ENCODE measurements at places on chromosomes 1 and 21.

- DNase-seq, result no peak
These were observed 20.0 kb upstream of the JUN start for GRCh38 chr1:58803858-58804257.

- no peak for DNase-seq
These were observed 19.8 kb downstream of the SH3BGR start for GRCh38 chr21:39471598-39471997.

GRCh38 chr1:241799416-241799815 lies 48.6 kb upstream of the EXO1 start:
- no peak for DNase-seq

GRCh38 chr1:201517631-201518030 lies 10.7 kb upstream of the CSRP1 start:
- no peak for DNase-seq

DNA sequence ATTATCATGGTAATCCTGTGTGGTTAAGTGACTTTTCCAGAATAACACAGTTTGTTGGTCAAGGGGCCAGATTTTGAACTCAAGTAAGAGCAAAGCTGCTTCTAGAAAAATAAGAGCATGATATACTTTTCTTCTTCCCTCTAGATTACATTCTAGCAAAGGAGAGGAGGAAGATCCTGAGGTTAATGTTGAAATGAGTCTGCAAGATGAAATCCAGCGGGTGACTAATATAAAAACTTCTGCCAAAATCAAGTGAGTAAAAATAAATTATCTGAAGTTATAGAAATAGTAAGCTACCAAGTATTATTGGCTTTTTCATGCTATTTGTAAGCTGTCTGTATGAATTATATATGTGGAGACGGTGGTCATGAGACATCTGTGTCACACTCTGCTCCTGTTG lies 12.8 kb downstream of the WDR3 start:
- no peak for DNase-seq

- DNase-seq, result no peak
These were observed 128.3 kb downstream of the TMEM53 start for GRCh38 chr1:44545961-44546360.

- no peak for DNase-seq
These were observed 55.5 kb upstream of the EPS8L3 start for GRCh38 chr1:109818988-109819764.

DNA sequence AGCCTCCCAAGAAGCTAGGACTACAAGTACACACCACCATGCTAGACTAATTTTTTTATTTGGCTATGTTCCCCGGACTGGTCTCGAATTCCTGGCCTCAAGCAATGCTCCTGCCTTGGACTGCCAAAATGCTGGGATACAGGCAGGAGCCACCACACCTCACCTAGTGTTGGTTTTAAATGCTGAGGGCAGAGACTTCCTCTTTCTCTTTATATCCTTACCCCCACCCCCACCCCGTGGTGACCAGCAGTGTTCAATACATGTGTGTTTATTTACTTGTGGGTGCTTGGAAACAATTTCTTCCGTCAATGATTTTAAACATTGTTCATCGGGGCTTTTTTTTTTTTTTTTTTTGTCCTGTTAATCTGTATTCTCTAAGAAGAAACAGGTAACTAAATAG lies 158.9 kb downstream of the ZBTB18 start:
- DNase-seq, result no peak

- DNase-seq, result peak; percentile 82
These were observed at the start of gene GNPAT for GRCh38 chr1:231240883-231241735. TSS of gene GNPAT (plus strand) at chr1:231241212. CDS start at chr1:231241379, 167 bp downstream.

GRCh38 chr1:20008391-20008841 lies 29.0 kb upstream of the PLA2G2A start:
- DNase-seq, result no peak

DNA sequence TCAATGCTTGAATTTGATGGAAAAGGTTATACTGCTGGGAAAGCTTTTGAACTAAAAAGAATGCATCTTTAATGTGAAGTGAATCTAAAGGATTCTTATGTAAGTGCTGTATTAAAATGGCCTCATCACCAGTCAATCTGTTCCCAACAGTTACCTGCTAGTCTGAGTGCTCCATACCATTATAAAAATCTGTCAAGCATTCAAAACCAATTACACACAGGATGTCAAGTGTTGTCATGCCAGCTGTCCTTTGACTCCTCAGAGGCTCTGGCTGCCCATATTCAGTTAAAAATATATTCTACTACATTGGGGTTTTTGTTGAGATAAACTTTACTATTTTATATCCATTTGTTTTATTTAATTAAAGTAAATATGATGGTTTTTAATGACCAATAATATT lies 1587.7 kb downstream of the AMY1C start:
- no peak for DNase-seq

- peak; percentile 37 for DNase-seq
These were observed 18.3 kb upstream of the ARID1A start for GRCh38 chr1:26677306-26678115.

- no peak for DNase-seq
These were observed 321.3 kb downstream of the CAMTA1 start for GRCh38 chr1:7106442-7107108.

GRCh38 chr1:234241941-234242490 lies 131.2 kb upstream of the COA6 start:
- no peak for DNase-seq

DNA sequence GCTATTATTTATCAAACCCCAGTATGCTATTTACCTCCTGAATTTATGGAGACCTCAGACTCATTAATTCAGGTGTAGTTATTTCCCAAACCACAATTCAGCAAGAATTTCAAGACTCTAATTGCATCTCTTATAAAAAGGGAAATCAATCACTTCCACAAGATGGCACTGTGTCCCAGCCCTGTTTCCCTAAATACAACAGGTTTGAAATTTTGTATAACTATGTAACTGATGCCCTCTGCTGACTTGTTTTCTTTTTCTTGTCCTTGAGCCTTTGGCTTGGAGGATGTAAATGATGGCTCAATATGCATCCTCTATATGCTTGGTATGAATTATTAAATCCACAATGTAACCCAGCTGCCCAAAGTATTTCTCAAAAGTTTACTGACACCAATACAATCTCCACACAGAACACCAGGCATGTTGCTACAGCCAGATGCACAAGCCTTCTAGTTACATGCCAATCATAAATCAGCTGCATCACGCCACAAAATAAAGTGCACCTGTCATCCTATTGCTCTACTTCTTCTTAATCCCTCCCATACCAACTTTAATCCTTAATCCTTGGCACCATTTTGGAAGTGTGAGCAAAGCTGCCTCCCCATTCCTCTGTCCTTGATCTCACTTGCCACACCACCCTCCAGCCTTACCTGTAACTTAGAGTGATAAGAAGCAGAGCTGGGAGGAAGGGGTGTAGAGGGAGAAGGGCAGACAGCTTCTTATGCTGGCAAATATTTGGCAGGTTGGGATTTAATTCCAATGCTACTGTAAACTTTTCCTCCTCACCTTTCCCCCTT lies 9.0 kb downstream of the C1orf105 start:
- DNase-seq, result no peak

- DNase-seq, result no peak
These were observed 85.2 kb downstream of the TBX19 start for GRCh38 chr1:168365719-168366479.

- no peak for DNase-seq
These were observed 23.2 kb upstream of the PLCH2 start for GRCh38 chr1:2452932-2453315.

DNA sequence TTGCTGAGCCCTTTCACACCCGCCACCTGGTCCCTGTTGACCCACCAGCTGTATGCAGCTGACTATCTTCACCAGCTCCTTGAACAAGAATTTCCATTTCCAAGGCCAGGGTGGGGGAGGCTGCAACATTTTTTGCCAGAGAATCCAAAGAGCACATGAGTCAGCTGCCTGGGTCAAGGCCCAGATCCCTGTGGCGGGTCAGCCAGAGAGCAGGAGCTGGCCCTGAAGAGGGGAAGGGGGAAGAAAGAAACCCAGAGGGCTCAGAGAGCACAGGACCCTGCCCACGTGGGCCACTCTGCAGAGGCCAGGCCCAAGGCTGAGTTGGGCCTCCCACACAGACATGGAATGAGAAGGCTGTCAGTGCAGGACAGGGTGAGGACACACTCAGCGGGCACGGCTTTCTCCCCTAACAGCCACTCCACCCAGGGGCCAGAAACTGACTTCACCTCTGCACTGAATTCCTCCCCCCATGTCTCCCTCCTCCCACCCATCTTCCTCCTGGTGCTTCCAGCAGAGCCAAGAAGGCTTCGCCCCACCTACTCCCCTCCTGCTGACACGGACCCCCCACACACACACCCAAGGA lies 28.9 kb downstream of the S100A6 start:
- no peak for DNase-seq

- DNase-seq, result no peak
These were observed 6.2 kb downstream of the KCNA3 start for GRCh38 chr1:110668549-110668948.

DNA sequence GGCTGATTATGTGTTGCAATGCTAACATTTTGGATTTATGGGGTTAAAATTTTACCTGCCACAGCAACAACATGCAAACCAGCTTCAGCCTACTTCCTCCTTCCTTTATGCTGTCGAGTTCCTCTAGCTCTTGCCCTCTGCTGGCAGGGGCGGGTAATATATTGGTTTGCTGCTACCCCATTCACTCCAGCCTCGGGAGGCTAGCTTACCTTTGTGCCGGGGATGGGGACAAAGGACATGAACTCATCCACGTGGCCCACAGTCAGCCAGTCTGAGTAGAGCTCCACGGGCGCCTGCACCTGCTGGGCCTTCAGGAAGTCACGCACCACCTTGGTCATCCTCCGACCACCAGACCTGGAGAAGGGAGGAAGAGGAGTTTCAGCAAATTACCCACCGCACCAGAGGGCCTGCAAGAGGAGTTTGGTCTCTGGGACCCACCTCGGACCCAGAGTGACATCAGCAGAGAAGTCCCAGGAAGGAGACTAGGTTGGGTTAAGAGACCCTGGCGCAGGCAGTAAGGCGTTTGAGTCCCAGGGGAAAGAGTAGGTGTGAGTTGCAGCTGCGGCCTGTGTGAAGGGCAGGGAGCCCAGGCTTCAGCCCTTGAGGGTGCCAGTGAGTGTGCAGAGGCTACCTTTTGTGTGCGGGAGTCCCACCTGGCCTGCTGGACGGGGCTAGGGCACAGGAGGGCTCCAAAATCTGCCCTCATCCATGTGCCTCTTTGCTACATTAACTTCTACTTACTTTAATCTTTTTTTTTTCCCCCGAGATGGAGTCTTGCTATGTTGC lies 21.8 kb upstream of the SDHB start:
- no peak for DNase-seq

- no peak for DNase-seq
These were observed 52.4 kb upstream of the H6PD start for GRCh38 chr1:9181990-9182783.

GRCh38 chr1:150180474-150180873 lies 30.8 kb downstream of the PLEKHO1 start:
- DNase-seq, result no peak

- DNase-seq, result no peak
These were observed 2.9 kb upstream of the RCAN1 start for GRCh38 chr21:34617753-34618339.

DNA sequence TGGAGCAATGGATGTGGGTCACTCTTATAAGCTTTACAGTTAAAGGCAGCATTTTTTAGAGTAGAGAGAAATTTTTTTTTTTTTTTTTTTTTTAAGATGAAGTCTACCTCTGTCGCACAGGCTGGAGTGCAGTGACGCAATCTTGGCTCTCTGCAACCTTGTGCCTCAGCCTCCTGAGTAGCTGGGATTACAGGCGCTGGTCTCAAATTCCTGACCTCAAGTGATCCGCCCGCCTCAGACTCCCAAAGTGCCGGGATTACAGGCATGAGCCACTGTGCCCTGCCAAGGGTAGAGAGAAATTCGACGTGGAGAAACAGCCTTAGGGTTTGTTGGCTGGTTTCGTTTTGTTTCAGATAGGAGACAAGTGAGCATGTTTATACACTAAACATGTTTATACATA lies 594.2 kb upstream of the ADAMTS5 start:
- DNase-seq, result no peak

- no peak for DNase-seq
These were observed 3.1 kb upstream of the TXNIP start for GRCh38 chr1:145999321-146000024.

GRCh38 chr1:67489643-67490042 lies 59.4 kb upstream of the SERBP1 start:
- DNase-seq, result peak; percentile 20

- no peak for DNase-seq
These were observed 6.2 kb downstream of the AHDC1 start for GRCh38 chr1:27597516-27598294.

- no peak for DNase-seq
These were observed 104.8 kb downstream of the RERE start for GRCh38 chr1:8712413-8713231.

DNA sequence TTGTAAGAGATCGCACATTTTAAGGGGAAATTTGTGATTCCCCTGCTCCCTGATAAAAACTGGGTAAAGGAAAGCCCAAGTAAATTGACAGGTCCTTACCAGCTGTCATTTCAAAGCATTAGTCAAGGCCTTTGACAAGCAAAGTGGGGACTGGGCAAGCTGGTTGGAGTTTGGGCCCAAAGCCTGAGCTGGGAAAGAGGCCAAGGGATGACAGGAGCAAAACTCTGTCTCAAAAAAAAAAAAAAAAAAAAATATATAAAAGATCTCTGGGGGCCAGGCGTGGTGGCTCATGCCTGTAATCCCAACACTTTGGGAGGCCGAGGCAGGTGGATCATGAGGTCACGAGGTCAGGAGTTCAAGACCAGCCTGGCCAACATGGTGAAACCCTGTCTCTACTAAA lies 36.9 kb downstream of the SLC2A1 start:
- DNase-seq, result no peak

DNA sequence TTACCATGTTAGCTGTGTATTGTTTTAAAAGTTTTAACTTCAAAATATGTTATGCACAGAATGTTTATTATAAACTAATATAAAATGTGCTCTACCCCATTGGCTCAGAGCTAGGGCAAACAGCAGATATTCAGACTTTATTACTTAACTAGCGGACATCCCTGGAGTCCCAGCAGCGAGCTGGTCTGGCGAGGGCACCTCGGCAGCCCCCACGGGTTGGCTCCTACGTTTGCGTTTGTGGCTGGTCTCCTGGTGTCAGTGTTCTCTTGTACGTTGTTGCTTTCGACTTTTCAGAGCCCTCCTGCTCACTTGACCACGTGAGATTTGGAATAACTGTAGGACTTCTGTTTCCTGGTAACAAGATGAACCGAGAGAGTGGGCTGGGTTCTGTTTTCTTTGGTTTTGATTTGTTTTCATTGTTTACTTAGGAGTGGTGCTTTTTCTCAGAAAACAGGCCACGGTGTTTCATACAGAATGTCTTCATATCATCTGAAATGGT lies 44.5 kb downstream of the CBS start:
- DNase-seq, result no peak

GRCh38 chr1:224497714-224498573 lies 63.3 kb upstream of the WDR26 start:
- no peak for DNase-seq

DNA sequence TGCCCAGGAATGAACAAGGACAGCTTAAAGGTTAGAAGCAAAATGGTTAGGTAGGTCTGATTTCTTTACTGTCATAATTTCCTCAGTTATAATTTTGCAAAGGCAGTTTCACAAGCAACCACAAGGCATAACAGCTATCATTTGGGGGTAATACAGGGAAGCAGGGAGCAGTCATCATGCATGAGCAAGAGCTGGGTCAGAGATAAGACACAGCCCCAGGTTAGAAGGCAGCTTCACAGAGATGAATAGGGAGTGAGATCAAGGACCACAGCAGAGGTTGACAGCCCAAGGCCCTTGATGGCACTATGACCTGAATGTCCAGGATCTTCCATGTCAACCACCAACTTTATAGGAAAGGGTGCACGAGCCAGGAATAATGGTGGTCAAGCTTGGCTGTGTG lies 9.0 kb upstream of the CSRP1 start:
- no peak for DNase-seq

- DNase-seq, result no peak
These were observed 148.1 kb downstream of the ADSS2 start for GRCh38 chr1:244303610-244303969.
